ENCODE measurements at places on chromosomes 11 and 22.

DNA sequence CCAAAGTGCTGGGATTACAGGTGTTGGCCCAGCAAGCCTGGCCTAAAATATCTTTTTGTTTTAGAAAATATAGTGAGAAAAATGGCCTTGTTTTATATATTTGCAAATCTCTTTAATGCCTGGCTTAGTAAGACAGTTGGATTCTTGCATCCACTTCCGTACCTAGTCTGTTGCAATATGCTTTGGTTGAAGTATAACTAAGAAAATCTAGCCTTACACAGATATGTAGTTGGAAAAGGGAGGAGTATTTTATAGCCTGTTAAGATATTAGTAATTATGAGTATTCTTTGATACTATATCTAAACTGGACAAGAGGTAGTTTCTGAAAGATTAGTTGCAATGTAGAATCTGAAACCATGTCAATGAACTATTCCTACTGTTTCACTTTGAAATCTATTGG lies 65.1 kb downstream of the ZNRF3 start:
- no peak for DNase-seq

DNA sequence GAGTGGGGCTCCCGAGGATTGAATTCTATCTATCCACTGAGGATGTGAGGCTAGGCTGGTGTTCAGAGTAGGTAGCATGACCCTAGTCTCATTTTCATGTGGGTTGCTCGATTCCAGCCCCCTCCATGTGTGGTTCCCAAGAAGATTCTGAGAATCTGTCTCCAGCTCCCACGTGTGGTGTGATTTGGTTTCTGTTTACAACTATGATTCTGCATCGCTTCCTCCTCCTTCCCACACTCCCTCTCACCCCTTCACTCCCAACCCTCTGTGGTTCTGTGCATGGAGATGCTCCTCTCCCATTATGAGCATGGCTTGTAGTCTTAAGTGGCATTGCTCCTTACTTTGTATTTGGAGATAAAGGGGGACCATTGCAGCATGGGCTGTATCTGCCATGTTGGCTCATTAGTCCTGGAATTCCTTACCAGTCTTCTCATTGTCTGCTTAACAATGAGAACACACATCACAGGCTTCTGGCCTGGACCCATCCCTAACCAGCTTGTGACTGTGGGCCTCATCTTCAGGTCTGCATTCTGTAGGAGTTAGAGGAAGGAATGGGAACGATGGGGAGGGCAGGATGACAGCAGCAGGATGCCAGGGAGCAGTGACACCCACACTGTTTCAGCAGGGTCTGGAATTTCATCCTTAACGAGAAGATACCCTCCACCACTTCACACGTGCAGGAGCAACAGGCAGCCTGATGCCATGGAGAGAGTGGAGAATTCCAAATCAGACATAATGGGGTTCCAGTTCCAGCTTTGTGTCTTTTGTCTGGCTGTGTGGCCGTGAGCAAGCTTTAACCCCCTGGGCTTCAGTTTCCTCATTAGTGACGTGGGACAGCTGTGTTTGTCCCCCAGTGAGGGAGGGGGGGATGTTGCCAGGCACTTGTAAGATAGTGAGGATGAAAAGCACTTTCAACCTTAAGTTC lies 86.0 kb downstream of the CCDC81 start:
- no peak for DNase-seq

- no peak for DNase-seq
These were observed 6.4 kb downstream of the DRD2 start for GRCh38 chr11:113468726-113469345.

GRCh38 chr11:122028036-122028435 lies 88.0 kb downstream of the BLID start:
- DNase-seq: no peak

- peak; percentile 96 for DNase-seq
These were observed 579.3 kb downstream of the BUD13 start for GRCh38 chr11:116193321-116194131.

- no peak for DNase-seq
These were observed 500.3 kb downstream of the NELL1 start for GRCh38 chr11:21169639-21170038.

GRCh38 chr22:31623592-31624304 lies 38.3 kb downstream of the PISD start:
- DNase-seq: no peak

DNA sequence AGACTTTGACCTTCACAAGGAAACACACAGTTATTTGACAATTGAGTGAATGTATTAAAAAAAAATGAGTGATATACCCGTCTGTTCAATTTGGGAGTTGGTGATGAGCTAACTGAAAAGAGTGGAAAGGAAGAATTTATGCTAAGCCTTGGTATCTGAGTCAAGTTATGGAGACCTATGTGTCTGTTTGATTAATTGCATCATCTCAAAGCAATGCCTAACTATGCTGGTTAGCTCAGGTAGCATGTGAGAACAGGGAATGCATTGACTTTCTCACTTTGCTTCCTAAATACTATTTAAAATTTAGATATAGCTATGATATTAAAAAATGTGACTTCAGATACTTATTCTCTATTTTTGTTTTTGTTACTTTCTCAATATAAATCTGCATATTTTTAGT lies 110.5 kb downstream of the DDX10 start:
- no peak for DNase-seq

- no peak for DNase-seq
These were observed 84.6 kb downstream of the MYEOV start for GRCh38 chr11:69378303-69379141.

GRCh38 chr11:94581926-94582325 lies 14.8 kb downstream of the PIWIL4 start:
- no peak for DNase-seq

GRCh38 chr11:30919389-30920152 lies 333.4 kb upstream of the MPPED2 start:
- DNase-seq: peak; percentile 46

DNA sequence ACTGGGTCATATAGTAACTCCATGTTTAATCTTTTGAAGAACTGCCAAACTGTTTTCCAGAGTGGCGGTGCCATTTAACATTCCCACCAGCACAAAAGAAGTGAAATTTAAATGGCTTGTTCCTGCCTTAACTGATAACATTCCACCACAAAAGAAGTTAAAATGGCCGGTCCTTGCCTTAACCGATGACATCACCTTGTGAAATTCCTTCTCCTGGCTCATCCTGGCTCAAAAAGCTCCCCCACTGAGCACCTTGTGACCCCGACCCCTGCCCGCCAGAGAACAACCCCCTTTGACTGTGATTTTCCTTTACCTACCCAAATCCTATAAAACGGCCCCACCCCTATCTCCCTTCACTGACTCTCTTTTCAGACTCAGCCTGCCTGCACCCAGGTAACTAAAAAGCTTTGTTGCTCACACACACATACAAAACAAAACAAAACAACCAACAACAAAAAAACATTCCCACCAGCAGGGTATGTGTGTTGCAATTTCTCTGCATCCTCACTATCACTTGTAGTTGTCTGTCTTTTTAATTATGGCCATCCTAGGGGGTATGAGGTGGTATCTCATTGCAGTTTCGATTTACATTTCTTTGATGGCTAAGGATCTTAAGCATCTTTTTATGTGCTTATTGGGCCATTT lies 109.0 kb downstream of the FAR1 start:
- DNase-seq: no peak

GRCh38 chr11:112294688-112295340 lies 34.2 kb upstream of the PLET1 start:
- peak; percentile 86 for DNase-seq

GRCh38 chr22:39215426-39216142 lies 29.2 kb downstream of the PDGFB start:
- DNase-seq: no peak

GRCh38 chr11:67253872-67254624 lies 12.2 kb upstream of the GRK2 start:
- no peak for DNase-seq

GRCh38 chr11:76782531-76783293 lies 444 bp upstream of the TSKU start:
- DNase-seq: peak; percentile 98

DNA sequence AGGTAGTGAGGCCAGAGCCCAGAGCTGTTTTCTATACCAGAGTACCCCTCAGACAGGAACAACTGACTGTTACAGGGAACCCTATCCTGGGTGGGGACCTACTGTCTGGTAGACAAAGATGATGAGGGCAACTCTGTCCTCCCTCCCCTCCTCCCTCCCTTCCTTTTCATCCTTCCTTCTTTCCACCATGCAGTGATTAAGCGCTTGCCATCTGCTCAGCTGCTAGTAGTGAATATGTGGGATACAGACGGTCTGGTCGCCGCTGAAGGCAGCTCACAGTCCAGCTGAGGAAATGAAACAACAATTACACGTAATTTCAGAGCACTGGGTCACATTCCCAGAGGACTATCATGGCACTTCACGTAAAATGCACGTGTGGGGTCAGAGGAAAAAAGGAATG lies 597.1 kb downstream of the BUD13 start:
- DNase-seq: no peak

- DNase-seq: peak; percentile 93
These were observed 38.9 kb upstream of the CSNK2A3 start for GRCh38 chr11:11391796-11392463.

- DNase-seq: no peak
These were observed 23.5 kb upstream of the ARHGAP8 start for GRCh38 chr22:44728761-44729324.

DNA sequence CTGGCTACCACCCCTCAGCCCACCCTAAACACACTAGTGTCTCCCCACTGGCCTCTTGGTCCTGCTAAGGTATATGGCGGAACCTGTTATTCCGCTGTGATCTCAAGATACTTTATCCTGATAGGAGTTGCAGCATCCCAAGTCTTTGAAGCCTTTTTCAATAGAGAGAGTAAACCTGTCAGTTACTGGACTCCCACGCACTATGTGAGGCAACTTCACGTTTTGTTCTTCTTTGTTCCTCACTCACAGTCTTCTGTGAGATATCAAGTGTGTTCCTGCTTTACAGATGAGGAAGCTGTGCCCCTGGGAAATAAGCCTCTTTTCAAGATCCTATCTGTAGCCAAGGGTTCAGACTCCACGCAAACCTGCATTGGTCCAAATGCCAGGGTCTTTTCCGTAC lies 127.8 kb downstream of the MYO18B start:
- DNase-seq: no peak

DNA sequence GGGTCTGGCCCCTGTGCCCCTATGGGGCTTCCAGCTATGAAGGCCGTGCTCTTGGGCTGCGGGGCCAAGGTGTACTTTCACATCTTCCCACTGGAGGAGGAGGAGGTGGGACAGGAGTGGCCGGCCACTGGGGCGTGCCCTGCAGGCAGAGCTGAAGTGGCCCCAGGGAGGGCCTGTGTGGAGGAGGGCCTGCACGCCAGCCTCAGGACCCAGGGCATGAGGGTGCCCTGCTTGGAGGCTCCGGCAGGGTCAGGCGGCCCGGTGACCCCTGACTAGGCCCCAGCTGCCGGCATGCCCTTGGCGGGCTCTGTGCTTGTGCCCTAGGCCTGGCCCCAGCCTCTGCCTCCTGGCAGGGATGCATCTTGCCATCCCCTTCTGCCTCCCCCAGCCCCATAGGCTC lies 5.2 kb downstream of the PRR5 start:
- DNase-seq: no peak

DNA sequence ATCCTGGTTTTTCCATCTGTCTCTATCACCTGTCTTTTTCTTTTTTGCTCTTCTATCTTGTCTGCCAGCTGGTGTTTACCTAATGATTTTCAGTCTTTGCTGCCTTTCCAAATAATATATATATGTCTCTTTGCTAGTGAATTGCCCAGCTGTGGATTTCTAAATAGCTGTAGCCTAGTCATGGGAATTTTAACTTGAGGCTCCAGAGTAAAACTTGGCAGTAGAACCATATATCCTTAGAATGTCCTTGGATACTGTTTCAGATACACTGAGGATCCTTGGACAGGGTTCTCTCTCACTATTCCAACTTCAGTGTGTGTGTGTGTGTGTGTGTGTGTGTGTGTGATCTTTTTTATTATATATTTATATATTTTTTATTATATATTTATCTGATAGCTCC lies 2285.3 kb downstream of the LRRC4C start:
- DNase-seq: no peak

- no peak for DNase-seq
These were observed 60.3 kb downstream of the AMBRA1 start for GRCh38 chr11:46533396-46534100.

DNA sequence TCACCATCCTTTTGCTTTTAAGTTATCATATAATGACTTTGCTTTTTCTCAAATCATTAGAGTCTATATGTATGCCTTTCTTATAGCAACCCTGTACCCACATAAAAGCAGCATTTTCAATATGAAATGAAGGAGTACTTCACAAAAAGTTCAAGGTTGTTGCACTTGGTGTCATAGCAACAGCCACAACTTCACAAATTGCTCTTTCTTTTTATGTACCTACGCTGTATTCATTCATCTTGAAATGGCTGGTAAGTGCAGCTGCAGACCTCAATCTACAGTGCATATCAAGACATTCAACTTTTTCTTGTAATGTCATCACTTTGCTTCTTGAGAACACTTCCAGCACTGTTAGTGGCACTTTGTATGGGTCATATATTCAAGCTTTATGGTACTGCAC lies 18.6 kb downstream of the CWC15 start:
- no peak for DNase-seq

- peak; percentile 62 for DNase-seq
These were observed 42.6 kb downstream of the NEU3 start for GRCh38 chr11:75031224-75031753.

- peak; percentile 66 for DNase-seq
These were observed 1.3 kb downstream of the MYH9 start for GRCh38 chr22:36386351-36386899.

GRCh38 chr11:35298369-35298768 lies 121.0 kb downstream of the SLC1A2 start:
- no peak for DNase-seq

- peak; percentile 93 for DNase-seq
These were observed 415.1 kb downstream of the ETS1 start for GRCh38 chr11:128172046-128172878.

DNA sequence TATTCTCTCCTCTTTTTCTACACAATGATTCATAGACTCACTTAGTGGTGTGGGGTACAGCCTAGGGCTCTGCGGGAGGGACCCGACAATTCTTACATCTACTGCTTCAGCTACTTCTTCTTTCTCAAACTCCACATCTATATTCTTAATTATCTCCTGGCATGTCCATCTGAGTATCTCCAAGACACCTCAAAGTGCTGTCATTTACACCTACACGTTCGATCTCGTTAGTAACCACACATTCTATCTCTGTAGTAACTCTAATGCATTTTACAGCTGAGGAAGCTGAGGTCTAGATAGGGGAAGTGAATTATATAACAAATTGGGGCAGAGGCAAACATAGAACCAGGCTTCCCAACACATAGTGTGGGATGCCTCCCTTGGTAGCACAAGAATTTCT lies 27.7 kb upstream of the RRM1 start:
- DNase-seq: no peak

- peak; percentile 13 for DNase-seq
These were observed 29.9 kb upstream of the ACER3 start for GRCh38 chr11:76830639-76831327.

DNA sequence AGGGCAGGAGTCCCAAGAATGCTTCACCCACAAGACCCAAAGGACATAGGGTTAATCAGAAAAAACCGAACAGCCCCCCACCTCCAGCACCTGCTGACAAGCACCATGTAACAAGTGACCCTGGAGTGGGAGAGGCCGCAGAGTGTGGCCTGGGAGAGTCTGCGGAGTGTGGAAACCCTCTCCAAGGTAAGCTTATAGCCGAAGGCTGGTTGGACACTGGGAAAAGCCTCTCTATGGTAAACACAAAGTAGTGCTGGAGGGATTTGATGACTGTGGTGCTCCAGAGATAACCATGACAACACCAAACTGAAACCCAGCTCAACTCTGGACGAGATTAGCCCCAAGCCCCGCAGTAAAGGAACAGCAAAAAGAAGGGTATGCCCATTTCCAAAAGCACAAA lies 19.2 kb downstream of the ASCL2 start:
- DNase-seq: no peak

GRCh38 chr11:17600316-17601255 lies 53.5 kb downstream of the OTOG start:
- DNase-seq: no peak

Data from astrocyte of the hippocampus (primary cell).